ENCODE measurements at places on chromosomes 12 and 14. TPM values are rescaled to one million over a fixed set of nuclear protein-coding genes. Genes with fewer than 3 reads are reported as not detected.

The IAPP gene
- not detected for total RNA-seq

The NRL gene
- 2.4 TPM for total RNA-seq

The FLVCR2 gene
- 14.0 TPM for total RNA-seq

The CD163L1 gene
- total RNA-seq = 4.9 TPM

The GARIN6 gene
- not detected for total RNA-seq

The TCTN2 gene
- 14.0 TPM for total RNA-seq

The EIF2S3B gene
- total RNA-seq = 0.83 TPM

The IL26 gene
- total RNA-seq = 0.11 TPM

The WNT1 gene
- not detected for total RNA-seq

The NUAK1 gene
- total RNA-seq = 57.9 TPM

The CLEC2A gene
- not detected for total RNA-seq

The EML5 gene
- total RNA-seq = 7.9 TPM

The SLC5A8 gene
- total RNA-seq = 1.1 TPM

The TC2N gene
- 10.7 TPM for total RNA-seq

The FLRT2 gene
- 60.2 TPM for total RNA-seq

The ANKRD33 gene
- 0.17 TPM for total RNA-seq

The KRT6A gene
- not detected for total RNA-seq

The RNU4-1 gene
- total RNA-seq = under 0.01 TPM

The SLC25A47 gene
- total RNA-seq = not detected

The TAC3 gene
- total RNA-seq = 6.8 TPM

The AEBP2 gene
- total RNA-seq = 35.6 TPM

The SERPINA3 gene
- 3.0 TPM for total RNA-seq

The EP400 gene
- 19.2 TPM for total RNA-seq

The TSPAN9 gene
- total RNA-seq = 28.3 TPM

The TAS2R42 gene
- total RNA-seq = not detected

The OLR1 gene
- 27.2 TPM for total RNA-seq

The SLCO1C1 gene
- 22.8 TPM for total RNA-seq

The ZNF891 gene
- 4.1 TPM for total RNA-seq

The SMIM41 gene
- 0.33 TPM for total RNA-seq

The TEX52 gene
- not detected for total RNA-seq

The MORN3 gene
- total RNA-seq = 4.5 TPM

The POC1B gene
- total RNA-seq = 27.9 TPM

The TBX3 gene
- total RNA-seq = 6.9 TPM

The MSRB3 gene
- total RNA-seq = 24.0 TPM

The POLE2 gene
- total RNA-seq = 10.6 TPM

The IGF1 gene
- total RNA-seq = 20.4 TPM

The HOXC10 gene
- not detected for total RNA-seq

The IRAK4 gene
- total RNA-seq = 12.7 TPM

The KRT78 gene
- total RNA-seq = 0.11 TPM

The NRXN3 gene
- total RNA-seq = 21.9 TPM

Data from spinal cord (tissue), 10 donors.